ENCODE measurements at places on chromosomes 2 and 18. TPM values are rescaled to one million over a fixed set of nuclear protein-coding genes. Genes with fewer than 3 reads are reported as not detected.

GRCh38 chr2:125745514-125745913, 910.4 kb upstream of the GYPC start:
- DNase-seq, result peak; percentile 33

DNA sequence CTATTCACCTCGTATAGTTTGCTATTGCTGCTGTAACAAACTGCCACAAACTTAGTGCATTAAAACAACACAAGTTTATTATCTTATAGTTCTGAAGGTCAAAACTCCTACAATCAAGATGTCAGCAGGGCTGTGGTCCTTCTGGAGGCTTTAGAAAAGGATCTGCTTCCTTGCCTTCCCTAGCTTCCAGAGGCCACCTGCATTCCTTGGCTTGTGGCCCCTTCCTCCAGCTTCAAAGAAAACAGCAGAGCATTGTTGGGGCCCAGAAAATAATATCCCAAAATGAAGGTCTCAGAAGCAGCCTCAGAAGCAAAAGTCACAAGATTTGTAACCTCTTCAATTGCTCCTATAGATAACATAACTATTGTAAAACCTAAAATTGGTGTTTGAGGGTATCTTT, 100.6 kb downstream of the HNRNPLL start:
- DNase-seq, result no peak

- no peak for DNase-seq
Measured at GRCh38 chr2:216188559-216188850, 79.4 kb downstream of the XRCC5 start.

DNA sequence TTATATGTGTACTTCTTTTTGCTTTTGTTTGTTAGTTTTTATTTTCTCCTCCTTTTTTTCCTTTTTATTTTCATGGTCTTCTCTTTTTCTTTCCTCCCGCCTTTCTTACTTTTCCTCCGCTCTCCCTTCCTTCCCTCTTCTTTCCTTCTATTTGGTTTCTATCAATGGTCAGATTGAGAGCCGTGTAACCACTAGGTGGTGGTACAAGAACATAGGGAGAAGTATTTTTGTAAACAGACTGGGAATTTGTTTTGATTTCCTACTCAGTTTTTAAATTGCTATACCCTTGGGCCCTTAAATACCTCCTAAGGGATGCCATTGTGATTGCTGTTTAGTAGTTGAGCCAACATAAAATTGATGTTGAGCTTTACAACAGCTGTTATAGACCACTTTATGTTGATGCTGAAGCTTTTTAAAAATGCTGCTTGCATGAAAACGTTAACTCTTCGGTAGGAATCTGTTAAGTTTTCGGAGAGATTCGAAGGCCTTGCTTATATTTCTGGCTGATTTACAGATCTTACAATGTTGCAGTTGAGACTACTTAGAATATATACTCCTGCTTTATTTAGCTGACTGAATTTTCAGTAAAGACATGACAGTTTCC, 124.2 kb downstream of the UBE2E3 start:
- DNase-seq, result no peak

Gene CFC1
- not detected for total RNA-seq

- DNase-seq, result no peak
Measured at GRCh38 chr2:194718881-194719280, 938.1 kb upstream of the SLC39A10 start.

Gene CHPF
- total RNA-seq, result 25.9 TPM

- DNase-seq, result no peak
Measured at GRCh38 chr2:233084488-233084887, 24.3 kb downstream of the INPP5D start.

Gene CGREF1
- 17.3 TPM for total RNA-seq

DNA sequence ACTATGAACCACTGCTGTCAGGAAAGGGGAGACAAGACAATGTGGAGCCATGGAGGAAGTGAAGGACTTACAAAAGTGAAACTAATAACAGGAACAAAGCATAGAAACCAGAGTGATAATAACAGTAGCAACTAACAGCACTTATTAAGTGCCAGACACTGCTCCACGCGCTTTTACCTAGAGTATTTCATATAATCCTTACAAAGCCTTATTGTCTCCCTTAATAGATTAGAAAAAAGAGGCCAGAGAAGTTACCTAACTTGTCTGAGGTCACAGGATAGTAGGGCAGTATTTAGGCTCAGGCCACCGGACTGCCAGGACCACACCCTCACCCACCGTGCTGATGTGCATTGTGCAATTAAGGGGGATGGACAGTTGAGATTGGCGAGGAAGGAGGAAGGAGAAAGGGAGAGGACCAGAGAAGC, 98.6 kb upstream of the NFU1 start:
- no peak for DNase-seq

GRCh38 chr18:267688-268552, at the start of gene THOC1:
THOC1 (minus strand) TSS chr18:268047; CDS start chr18:268019, 28 bp downstream.
- DNase-seq, result peak; percentile 90

Gene PNPT1
- total RNA-seq, result 30.4 TPM

DNA sequence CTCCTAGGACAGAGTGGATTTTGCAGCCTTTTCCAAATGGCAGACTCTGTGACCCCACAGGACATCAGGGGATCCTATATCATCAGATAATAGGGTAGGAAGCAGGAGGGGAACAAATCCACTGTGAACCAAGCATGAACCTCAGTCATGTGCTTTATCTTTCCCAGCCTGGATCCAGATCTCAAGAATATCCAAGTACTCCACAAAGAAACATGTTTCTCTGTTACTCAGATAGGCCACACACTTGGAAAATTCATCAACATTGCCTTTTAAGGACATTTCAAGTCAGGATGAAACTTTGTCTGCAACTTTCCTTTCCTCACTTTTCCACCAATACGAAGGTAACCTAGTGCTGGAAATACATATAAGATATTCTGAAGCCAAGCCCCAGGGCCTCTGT, 85.8 kb downstream of the RDH14 start:
- DNase-seq, result no peak

Gene POTEJ
- total RNA-seq, result not detected

Gene DNAH6
- 6.6 TPM for total RNA-seq

DNA sequence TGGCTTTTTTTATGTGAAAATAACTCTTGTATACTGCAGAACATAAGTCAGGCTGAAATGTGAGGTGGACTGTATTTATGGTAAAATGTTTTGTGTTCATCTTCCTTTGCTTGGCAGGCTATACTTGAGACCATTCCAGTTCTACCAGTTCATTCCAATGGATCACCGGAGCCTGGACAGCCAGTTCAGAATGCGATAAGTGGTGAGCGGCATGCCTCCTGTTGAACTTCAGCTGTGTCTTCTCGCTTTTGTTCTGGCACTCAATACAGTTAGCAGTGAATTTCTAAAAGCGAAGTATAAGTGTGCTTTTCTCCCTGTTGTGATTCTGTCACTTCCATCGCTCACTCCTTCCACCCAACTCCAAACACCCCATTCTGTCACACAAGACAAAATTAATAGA, 138.5 kb downstream of the ARHGAP28 start:
- DNase-seq, result no peak

Gene SANBR
- 89.8 TPM for total RNA-seq

Gene RNF152
- total RNA-seq, result 97.9 TPM

- DNase-seq, result no peak
Measured at GRCh38 chr2:26428846-26429245, 27.1 kb downstream of the DRC1 start.

All from occipital lobe (tissue), 3 donors.